ENCODE measurements at places on chromosomes 7 and 10.
A peak's percentile ranks its signal among the peaks of the same experiment; 100 is the strongest.

DNA sequence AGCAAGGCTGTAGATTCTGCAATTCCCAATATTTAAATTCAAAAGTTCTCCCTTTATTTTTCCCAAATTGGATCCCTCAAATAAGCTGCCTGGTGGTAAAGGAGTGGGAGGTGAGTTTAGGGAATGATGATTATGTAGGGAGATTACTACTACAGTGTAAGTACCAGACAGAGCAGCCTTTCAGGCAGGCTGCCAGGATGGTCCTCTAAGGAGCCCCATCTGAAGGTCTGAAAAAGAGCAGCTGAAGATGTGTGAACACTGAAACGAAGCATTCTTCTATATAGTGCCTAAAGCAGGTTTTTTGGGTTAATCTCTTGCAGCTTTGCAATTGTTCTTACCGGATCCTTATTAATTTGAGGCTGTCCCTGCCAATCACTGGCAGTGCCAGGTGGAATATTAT lies 84.7 kb downstream of the CREB5 start:
- DNase-seq = no peak

DNA sequence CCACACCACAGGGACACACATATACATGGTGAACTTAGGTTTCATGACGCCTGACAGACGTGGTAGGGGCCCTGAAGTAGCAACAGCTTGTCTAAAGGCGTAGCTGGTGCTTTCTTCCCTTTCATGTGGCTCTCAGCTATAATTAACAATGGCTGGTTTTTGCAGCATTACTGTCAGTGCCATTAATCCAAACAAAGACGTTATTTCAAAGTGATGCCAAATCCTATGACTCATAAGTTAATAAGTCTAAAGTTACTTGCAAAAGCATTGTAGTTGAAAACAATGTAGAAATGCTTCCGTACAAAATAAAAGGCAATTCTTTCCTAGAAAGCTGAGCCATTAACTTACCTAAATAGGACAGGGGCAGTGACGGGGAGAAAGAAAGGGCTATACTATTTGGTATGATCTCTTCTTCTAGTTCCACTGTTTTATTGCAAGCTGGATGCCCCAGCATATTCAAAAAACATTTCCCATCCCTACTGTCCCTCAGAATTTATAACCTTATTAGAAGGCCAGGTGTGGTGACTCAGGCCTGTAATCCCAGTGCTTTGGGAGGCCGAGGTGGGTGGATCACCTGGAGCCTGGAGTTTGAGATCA lies 105.4 kb downstream of the ODAD2 start:
- peak; percentile 7 for DNase-seq

- DNase-seq = peak; percentile 15
These were observed 4.2 kb downstream of the FAM53B start for GRCh38 chr10:124739986-124740368.

DNA sequence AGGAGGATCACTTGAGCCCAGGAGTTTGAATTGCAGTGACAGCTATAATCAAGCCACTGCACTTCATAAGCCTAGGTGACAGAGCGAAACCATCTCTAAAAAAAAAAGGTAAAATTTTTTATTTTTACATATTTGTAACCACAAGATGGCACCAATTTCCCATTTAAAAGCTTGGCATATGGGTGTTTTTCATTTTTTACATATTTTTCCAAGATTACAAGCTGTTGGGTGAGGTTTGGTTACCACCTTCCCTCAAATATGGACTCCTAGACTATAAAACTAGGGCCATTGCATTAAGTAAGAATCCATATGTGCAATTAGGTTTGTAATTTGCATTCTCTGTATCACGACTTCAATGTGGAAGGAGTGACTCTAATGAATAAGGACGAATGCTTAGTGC lies 129.3 kb upstream of the ACBD5 start:
- no peak for DNase-seq

DNA sequence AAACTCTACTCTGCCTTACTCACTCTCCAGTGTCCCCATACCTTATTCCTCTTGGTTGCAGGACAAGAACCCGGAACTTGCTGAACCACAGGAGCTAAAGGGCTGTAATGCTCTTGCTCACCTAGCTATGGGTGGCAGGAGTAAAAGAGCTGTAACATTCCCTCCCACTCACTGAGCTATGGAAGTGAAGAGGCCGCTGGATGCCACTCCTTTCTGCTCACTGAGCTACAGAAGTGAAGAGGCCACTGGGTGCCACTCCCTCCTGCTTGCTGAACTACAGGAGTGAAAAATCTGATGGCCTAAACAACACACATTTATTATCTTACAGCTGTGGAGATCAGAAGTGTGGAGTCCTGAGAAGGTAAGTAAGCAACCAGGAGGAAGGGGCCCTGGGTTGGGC lies 17.5 kb downstream of the MRPS24 start:
- no peak for DNase-seq

GRCh38 chr10:53786236-53786900 lies 1013.8 kb upstream of the MBL2 start:
- no peak for DNase-seq
